ENCODE measurements at places on chromosomes 2 and 18.

DNA sequence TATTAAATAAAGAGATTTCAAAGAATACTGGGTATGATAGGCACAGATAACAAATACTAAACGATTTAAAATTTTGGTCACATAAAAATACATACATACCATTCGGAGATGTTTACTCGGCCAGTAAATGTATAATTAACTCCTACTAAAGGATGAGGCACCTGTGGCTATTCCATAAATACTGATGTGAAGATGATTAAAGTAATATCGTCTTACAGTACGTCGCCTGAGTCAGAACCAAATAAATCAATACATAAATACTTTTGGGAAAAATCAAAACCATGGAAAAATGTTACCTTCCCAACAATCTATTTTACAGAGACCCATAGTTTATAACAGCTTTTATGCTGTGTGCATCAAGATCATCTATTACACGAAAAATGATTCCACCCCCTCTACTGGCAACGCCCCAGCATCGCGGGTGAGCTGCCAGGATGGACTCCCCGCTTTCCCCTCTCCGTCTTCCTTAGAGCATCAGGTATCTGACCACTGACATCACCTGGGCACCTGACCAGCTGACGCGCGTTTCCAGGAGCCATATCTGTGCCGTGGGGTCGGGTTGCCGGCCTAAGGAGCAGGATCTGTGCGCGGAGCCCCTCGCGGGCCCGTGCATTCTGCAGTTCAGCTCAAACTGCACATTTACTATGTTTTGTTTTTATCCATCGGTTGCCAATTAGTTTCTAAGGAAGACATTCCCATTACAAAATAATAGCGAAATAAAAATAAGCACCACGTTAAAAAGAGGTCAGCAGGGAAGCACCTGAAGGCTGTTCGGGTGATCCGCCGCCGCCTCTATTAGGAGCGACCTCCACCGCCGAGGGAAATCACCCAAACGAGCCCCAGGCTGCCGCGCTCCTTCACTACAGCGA is 901 bp downstream of the ICA1L start:
- DNase-seq = peak; percentile 37

DNA sequence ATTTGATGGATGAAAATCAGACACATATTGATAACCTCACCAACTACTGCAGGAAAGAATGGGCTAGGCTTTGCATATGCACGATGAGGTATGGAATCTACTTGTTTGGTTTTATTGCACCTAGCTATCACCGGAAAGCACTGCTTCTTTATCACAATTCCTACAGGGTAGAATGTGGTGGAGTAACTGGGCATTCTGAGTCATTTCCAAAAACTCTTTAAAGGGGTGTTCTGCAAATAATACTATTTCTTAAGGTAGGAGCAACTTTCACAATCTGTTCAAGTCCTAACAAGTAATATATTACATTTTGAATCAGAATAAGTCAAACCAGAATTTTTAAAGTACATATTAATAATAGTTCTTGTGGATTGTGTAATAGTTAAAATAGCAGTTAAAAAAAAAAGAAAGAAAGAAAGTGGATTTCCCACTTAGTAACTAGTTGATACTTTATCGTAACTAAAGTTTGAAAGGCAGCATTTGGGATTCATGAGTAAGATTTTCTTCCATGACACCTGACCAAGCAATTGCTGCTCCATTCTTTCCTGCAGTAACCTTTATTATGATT is 40.5 kb downstream of the INO80C start:
- no peak for DNase-seq

- no peak for DNase-seq
Measured at GRCh38 chr18:66872277-66872676, 268.4 kb upstream of the CDH19 start.

GRCh38 chr18:63697097-63697660 is 5.6 kb upstream of the SERPINB11 start:
- no peak for DNase-seq

DNA sequence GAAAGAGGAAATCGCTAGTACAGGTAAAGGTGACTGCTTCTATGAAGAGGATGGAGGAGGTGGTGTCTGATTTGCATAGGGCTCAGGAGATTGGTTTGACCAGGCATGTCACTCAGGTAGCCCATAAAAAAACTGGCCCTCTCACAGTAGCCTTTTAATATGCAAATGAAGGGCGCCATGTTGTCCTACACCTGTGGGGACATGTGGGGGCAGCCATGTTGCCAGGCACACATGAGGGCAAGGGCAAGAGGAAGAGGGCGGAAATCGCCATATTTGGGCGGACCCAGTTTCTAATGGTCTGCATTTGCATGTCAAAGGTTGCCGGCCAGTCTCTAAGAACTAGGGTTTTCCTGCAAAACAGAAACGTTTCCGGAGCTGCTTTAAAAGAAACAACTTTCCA is 1330.6 kb downstream of the DSC3 start:
- no peak for DNase-seq

- DNase-seq = no peak
Measured at GRCh38 chr18:56721031-56721430, 69.9 kb downstream of the WDR7 start.

DNA sequence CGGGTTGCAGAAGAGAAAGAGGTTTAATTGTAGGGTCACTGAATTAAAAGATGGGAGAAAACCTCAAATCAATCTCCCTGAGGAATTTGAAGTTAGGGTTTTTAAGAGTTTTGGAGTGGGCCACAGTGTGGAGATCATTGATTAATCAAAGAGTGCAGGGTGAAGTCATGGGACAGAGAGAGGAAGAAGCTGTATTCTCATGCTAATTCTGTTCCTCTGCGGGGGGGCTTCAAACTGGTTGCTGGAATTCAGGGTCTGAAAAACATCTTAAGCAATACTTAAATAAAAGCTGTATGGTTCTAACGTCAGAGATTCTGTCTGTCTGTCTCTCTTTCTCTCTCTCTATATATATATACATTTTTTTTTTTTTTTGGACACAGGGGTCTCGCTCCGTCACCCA is 169.8 kb upstream of the SPATS2L start:
- no peak for DNase-seq

DNA sequence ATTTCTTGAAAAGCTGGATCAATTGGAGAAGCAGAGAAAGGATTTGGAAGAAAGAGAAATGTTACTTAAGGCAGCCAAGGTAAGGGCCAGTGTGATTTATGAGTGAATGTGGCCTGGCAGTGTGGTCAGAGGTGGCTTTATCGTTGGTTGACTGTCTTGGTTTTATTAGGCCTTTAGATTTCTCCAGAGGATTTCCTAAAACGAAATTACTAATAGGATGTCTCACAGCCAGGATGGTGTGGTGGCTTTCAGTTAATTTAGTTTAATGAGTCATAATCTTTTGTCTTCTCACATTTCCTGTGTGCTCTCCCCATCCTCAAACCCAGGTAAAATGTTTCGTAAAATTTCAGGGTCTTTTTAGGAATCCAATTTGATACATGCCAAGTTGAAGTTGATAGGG is 100.8 kb downstream of the TAF4B start:
- DNase-seq = no peak

GRCh38 chr18:36095936-36096519 is 28.7 kb upstream of the RPRD1A start:
- DNase-seq = peak; percentile 47

- DNase-seq = no peak
Measured at GRCh38 chr18:23450022-23450421, 3.1 kb upstream of the RIOK3 start.

GRCh38 chr2:229714736-229715541 is 584 bp upstream of the DNER start:
- DNase-seq = peak; percentile 68

DNA sequence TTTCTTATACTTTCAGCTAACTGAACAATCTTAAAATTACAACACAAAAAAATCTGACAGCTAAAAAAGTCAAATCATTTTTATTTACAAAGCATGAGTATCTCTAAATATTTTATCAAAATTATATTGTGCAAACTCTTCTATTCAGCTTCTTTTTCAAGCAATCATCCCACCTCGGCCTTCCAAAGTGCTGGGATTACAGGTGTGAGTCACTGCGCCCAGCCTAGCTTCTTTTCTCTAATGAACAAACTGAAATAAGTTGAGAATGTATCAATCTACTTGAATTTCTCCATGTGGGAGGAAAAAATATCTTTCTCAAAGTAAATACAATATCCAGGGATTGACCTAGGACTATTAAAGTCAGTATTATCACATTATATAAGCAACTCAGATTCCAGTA is 14.9 kb downstream of the NDUFS1 start:
- no peak for DNase-seq

DNA sequence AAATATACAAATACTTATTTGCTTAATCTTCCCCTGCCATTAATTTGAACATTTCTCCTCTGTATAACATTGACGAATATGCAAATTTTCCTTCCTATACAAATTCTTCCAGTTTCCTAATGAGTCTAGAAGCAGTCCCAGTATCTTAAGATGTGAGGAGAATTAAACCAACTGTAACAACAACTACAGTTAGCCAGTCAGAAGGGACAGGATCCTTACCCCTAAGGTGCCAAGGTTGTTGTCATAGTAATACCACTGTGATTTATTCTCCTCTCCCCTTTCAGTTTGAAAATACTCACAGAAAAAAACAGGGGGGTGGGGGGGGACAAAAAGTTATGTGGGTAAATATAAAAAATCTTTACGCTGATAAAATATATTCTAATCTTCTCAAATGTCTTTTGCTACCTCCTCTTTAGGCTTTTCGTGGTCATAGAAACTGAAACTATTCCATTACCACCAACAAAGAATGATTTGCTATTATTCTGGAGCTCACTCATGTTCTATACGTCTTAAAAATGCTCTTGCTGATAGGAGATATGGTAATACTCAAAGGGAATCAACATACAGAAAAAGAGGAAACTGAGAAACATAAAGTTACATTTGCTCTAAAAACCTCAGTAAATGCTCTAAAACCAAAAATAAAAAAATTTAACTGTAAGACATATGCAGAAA is 107.6 kb downstream of the MEMO1 start:
- no peak for DNase-seq

GRCh38 chr2:70898363-70899240 is 37.1 kb upstream of the ATP6V1B1 start:
- no peak for DNase-seq

DNA sequence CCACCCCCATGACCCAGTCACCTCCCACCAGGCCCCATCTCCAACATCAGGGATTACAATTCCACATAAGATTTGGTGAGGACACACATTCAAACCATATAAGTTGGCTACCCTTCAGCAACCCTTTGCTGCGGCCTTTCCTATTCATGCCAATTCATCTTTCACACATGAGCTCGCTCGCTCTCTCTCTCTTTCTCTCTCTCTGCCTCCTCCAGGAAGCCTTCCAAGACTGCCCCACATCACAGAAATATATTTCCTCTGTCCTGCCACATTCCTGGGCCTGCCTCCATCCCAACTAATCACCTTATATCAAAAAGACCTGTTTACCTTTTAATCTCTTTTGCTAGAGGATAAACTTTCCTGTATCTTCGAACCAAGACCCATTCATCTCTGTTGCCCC is 188.9 kb downstream of the TTC32 start:
- DNase-seq = no peak

DNA sequence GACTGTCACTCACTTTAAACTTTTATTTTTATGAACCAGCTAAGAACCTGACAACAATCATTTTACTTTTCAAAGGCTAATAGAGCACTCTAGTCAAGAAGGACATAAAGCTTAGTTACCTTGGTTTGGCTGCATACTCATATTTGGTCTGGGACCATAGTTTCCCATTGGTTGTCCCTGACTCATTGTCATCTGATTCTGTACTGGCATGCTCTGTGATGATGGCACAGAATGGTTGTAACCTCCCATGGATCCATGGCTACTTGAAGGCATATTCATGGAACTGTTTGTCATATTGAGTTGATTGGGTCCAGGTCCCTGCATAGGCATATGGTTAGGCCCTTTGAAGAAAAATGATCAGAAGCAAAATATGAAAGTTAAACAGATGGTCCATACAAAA is 37.9 kb downstream of the SS18 start:
- no peak for DNase-seq

GRCh38 chr18:11308499-11308898 is 159.1 kb upstream of the PIEZO2 start:
- no peak for DNase-seq

GRCh38 chr2:180646756-180647155 is 333.6 kb upstream of the UBE2E3 start:
- DNase-seq = no peak

- no peak for DNase-seq
Measured at GRCh38 chr2:30155202-30155601, 8.4 kb downstream of the YPEL5 start.

- DNase-seq = no peak
Measured at GRCh38 chr2:13821255-13821880, 811.1 kb upstream of the LRATD1 start.

DNA sequence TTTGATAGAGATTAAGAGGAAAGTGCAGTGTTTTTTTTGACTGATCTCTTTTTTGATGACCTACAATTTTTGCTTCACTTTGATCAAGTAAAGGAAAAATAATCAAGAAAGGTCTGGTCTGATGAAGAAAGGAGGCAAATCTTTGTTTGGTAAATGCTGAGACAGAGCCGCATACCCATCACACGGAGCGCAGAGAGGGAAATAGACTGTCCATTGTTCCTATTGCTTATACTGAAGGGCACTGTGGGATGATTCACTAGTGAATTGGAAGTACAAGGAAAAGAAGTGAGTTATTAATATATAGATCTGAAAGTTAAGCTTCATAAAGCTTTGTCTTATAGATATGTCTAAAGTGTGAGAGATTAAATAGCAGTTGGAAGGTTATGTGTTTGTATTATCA is 455.1 kb downstream of the PLCL1 start:
- DNase-seq = peak; percentile 20

DNA sequence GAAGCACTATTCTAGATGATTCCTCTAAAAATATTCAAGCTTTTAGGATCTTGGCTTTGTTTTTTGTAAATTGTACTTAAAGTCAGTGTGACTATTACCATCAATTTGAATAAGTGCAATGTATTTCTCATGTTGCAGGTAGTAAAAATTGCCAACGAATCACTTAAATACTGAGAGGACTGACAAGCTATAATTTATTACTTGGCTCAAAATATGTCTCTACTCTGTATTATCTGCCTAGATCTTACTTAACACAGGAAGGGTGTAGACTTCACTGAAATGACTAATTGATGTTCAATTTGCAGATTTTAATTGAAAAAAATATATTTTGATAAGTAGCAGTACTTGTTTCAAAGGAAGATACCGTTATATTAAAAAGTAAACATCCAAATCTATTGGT is 202.3 kb downstream of the SLC8A1 start:
- DNase-seq = no peak

DNA sequence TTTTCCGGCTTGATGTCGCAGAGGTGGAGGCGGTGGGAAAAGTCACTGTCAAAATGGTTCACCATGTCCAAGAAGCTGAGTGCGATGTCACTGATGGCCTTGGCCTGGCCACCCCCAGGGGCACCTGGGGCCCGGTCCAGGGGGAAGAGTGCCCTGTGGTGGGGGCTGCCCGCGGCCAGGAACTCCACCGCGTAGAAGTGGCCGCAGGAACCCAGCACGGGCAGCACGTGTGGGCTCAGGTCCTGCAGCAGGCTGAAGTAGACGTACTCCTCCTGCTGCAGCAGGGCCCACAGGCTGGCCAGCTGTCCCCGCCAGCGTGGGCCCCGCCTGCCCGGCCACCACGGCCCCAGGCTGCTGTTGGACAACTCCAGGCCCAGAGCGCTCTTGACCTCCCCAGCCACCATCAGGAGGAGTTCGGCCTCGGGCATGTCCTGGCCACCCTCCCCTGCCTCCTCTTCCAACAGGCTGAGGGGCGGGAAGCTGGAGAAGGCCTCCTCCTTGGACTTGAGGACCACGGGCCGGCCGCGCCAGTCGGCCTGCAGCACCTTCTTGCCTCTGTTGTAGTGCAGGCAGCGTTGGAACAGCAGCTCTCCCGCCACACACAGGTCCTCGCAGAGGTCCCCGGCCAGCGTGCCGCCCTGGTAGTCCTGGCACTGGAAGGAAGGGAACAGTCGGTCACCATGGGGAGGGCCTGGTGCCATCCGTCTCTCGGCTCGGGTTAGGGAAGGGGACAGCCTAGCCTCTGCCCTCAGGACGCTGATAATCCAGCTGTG is 10.3 kb downstream of the DIPK1C start:
- no peak for DNase-seq

Measured in globus pallidus (tissue), 1 donor.